GDM1 (cell line): ENCODE measurements at places on chromosomes 5 and 9.
A peak's percentile ranks its signal among the peaks of the same experiment; 100 is the strongest.

GRCh38 chr9:128062846-128063831 lies 4.0 kb downstream of the NAIF1 start:
- no peak for DNase-seq

GRCh38 chr5:72511774-72512592 lies 4.8 kb upstream of the ZNF366 start:
- DNase-seq: no peak

GRCh38 chr9:107387409-107387808 lies 102.2 kb downstream of the KLF4 start:
- no peak for DNase-seq

- no peak for DNase-seq
Observed at GRCh38 chr5:56123531-56124243, 109.4 kb downstream of the ANKRD55 start.

- peak; percentile 32 for DNase-seq
Observed at GRCh38 chr5:101942321-101942882, 353.7 kb downstream of the SLCO4C1 start.

DNA sequence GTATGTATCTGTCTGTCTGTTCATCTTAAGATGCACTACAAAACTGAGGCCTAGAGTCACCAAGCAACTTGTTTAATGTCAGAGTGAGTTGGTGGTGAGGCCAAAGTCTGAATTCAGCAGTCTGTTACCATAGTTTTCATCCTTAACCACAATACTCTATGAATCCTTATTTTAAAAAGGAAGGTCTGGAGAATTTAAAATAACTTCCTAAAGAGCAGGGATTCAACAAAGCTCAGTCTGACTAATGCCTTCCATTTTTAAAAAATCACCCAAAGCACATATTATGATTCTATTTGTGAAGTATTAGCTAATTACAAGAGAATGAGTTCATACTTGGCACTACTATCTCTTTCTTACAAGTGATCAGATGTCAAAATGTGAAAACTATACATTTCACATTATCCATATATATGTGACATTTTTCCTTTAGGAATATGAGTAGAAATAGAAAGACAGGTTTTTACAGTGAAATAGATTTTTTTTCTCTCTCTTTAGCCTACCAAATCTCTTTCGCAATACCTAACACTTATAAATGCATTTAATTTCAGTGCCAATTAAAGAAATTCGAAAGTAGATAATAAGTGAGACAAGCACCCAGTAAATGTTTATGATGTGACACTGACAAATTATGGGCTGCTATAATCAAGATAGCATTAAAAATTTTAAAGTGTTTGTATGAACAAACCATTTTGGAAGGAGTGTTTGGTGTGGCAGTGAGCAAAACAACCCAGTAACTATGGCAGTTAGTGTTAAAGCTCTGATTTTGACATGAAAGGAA lies 102.3 kb upstream of the CDKN2B start:
- no peak for DNase-seq

- DNase-seq: no peak
Observed at GRCh38 chr5:150149618-150150017, 6.0 kb downstream of the PDGFRB start.

DNA sequence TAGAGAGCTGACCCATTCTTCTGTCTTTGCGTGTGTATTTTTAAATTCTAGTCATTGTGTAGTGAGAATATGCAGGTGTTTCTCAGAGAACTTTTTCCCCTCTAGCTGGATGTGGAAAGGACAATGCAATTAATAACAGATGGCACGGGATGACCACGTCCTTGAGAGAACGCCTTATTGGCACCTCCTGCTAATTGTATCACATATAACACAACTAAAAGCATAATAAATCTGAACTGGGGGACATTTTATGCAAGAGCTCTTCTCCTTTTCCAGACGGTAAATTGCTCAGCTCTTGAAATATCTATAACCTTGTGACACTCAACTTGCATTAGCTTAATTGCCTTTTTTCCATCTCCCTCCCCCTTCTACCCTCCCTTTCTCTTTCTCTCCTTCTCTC lies 62.9 kb upstream of the IZUMO3 start:
- no peak for DNase-seq

GRCh38 chr5:66870708-66871107 lies 274.5 kb downstream of the MAST4 start:
- DNase-seq: no peak

DNA sequence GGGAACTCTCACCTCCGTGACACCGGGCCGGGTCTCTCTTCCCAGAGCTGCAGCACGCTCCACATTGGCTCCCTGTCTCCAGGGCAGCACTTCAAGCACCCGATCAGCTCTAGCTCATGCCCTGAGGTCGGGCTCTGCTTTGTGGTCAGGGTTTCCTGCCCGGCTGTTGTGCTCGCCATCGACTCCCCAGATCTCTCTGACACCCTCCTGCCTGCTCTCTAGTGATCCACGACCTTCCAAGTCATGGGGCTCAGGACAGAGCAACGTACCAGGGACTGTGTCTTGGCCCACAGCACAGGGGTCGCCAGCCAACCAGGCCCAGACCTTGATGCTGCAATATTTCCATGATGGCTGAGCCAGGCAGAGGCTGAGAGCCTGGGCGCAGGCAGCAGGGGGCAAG lies 45.1 kb downstream of the PRRT1B start:
- DNase-seq: peak; percentile 60

DNA sequence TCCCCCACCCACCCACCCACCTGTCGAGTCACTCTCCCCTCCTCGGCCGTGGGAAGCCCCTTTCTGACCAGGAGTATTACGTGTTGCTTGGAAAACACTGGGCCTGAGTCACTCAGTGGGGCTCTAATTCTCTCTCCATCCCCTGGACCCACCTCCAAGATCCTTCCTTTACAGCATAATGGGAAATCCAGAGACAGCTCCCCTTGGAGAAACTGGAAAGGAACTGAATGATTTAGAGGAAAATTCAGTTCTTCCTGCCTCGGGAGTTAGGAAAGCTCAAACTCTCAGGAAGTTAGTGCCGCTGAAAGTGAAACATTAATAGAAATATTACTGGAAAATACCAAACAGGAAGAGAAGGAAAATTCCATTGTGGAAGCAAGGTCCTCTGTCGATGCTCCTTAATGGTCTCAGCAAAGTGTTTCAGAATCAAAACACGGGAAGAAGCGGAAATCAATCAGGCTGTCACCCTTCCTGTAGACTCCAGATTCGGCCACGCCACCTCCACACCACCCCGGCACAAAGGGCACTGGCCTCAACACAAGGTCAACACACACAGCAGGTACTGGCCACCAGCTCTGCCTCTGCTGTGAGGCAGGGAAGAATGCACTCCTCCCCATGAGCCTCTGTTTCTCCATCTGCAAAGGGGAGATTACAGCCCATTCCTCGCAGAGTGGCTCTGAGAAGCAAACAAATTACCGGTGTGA lies 9.6 kb downstream of the SHB start:
- DNase-seq: no peak

- DNase-seq: peak; percentile 64
Observed at GRCh38 chr5:163915481-163915961, 410.1 kb downstream of the MAT2B start.

DNA sequence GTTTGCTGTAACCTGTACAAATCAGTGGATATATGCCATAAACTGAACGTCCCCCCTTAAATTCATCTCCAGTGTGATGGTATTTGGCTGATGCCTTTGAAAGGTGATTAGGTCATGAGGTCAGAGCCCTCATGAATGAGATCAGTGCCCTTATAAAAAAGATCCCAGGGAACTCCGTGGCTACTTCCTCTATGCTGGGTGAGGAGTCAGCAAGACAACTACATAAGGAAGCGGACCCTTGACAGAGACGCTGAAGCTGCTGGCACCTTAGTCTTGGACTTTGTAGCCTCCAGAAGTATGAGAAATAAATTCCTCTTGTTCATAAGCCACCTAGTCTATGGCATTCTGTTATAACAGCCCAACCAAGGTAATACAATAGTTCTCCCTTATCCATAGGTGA lies 215.1 kb upstream of the ZNF608 start:
- DNase-seq: no peak

- no peak for DNase-seq
Observed at GRCh38 chr5:31811210-31811609, 172.3 kb downstream of the PDZD2 start.

- no peak for DNase-seq
Observed at GRCh38 chr5:40960037-40960436, 50.7 kb downstream of the C7 start.

GRCh38 chr5:173453167-173453566 lies 125.0 kb upstream of the STC2 start:
- DNase-seq: no peak

DNA sequence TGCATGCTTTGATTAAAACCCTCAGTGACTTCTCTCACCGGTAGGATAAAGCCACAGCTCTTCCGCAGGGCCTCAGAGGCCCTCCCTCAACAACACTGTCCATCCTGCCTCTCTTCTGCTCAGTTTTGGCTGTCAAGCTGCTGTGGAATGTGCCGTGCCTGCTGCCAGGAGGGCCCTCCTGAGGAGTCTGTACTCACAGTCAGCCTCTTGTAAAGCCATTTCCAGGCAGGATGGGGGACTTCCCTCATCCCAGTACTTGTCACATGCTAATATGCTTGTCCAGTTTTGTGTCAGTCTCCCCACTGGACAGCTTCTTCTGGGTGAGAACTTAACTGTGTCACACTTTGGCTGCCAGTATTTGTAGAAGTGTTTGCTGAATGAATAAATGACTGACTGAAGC lies 13.9 kb upstream of the DDX41 start:
- DNase-seq: no peak

DNA sequence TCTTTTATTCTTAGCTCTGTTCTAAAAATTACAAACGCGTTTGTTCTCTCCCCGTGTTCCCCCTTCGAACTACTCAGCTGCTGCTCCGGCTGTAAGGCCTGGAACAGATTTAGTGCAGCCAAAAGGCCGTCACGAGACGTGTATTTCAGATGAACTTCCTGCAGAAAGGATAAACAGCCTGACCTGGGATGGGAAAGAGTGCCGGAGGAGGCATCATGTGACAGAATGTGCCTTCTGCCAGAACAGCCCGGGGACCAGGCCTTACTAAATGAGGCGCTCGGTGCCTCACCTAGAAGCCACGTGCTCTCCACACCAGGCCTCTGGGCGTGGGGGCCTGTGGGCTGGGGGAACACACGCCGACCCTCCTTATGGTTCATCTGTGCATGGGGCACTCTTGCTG lies 94.7 kb downstream of the PPARGC1B start:
- DNase-seq: no peak

- DNase-seq: no peak
Observed at GRCh38 chr5:180208038-180208434, 975 bp downstream of the RASGEF1C start.

- no peak for DNase-seq
Observed at GRCh38 chr5:15366676-15367391, 133.1 kb upstream of the FBXL7 start.

GRCh38 chr5:171115519-171115918 lies 193.5 kb upstream of the TLX3 start:
- no peak for DNase-seq

DNA sequence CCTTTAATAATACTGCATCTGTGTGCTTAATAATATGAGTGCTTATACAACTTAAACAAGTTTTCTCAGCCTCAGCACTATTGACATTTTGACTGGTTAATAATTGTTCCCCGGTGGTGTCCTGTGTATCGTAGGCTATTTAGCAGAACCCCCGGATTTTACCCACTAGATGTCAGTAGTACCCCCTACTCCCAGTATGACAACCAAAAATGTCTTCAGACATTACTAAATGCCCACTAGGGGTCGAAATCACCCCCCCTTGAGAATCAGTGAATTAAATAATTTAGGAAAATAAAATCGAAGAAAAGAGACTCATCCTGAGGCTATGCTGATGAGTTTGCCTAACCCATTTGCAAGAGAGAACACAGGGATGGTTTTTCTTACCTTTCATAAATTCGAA lies 166.3 kb downstream of the ATP10B start:
- no peak for DNase-seq

- DNase-seq: no peak
Observed at GRCh38 chr9:70324963-70325362, 66.2 kb downstream of the SMC5 start.

DNA sequence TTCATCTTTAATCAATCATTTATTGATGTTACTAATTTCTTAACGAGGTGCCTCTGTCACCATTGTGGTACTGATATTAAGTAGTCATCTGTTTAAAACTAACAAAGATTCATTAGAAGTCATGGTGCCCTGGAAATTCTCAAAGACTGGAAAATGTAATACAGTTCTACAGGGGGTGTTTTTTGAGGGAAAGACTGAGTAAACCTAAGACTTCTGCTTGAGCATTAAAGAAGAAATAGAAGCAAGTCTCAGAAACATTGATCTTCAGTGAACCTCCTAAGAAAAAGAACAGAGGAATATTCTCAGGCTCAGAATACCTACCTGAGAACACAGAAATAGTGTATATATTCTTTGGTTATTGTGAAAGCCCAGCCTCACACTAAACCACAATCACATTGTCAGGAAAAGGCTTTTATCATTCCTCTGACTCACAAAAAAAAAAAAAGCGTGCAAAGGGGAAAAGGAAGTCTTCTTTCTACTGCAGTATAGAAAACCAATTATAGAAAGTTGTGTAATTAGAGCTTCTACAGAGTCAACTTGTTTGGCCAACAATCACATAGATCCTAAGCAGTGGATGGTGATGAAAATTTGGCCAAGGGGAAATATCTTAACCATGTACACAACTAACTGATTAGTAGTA lies 60.8 kb downstream of the HINT1 start:
- no peak for DNase-seq

GRCh38 chr9:4118666-4119065 lies 181.2 kb downstream of the GLIS3 start:
- DNase-seq: no peak

DNA sequence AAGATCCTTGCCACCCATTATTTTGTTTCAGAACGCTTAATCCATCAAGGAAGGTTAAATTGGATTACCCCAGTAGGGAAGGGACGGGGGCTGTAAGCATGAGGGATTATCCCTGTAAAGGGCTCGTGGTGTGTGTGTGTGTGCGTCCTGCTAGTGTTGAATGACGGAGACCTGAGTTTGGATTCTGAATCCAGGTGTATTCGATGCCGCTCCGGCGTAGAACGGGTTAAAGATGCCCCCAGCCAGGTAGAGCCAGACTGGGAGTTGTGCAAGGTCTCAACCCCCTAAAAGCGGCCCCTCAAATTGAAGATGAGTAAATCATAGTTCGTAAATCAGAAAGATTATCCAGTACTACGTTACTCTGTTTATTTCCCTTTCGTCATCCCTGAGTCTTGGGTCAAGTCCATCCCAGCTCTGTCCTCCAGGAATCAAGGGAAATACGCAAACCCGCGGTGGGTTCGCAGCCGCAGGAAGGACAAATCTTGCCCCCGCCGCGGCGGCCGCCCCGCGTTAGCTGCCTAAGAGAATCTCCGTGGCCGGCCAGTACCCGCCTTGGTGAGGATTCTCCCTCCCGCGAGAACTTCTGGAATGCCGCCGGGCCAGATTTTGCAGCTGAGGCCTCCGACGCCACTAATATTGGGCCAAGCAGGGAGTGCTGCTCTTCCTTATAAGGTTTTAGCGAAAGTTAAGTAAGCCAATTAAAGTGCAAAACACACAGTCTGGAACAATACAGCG lies 586 bp upstream of the MTAP start:
- DNase-seq: no peak

DNA sequence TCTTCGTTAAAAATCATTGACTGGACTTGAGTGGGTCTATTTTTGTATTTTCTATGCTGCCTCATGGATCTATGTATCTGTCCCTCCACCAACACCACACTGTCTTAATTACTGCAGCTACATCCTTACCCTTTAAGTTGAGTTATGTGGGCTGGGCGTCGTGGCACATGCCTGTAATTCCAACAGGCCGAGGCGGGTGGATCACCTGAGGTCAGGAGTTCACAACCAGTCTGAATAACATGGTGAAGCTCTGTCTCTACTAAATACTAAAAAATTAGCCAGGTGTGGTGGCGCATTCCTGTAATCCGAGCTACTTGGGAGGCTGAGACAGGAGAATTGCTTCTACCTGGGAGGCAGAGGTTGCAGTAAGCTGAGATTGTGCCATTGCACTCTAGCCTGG lies 48.2 kb downstream of the XRCC4 start:
- DNase-seq: no peak
